ENCODE measurements at places on chromosomes 4 and X.

DNA sequence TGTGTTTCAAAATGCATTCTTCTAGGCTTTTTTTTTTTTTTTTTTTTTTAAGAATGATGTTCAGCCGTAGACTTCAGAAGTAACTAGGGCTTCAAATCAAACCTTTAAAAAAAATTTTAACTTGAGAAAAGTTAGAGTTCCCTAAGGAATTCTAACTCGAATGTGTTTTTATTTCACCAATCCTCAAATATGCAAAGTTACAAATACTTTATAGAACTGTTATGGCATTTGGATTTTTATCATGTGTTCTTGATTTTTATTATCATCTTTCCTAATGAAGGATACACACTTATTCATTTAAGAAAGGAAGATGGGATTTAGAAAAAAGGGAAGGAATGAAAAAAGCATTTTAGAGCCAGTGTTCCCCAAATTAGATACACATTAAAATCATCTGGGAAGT lies 200.6 kb upstream of the LDB2 start:
- no peak for DNase-seq

DNA sequence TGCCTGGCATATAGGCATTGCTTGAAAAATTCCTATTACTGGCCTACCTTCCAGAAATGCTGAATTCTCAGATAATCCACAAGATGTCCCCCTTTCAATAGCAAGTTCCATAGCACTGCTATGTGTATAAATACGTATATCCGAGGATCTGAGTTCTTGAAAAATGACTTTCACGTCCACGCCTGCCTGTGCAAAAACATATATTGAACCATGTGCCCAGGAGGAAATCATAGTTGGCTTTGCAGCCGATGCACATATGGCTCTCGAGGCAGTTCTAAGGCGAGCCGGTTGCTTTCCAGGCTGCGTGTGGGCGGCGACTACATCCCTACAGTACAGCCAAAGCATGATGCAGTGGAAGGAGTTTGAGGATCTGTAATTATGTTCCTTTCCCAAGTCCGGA lies 55.4 kb upstream of the ESX1 start:
- DNase-seq, result no peak

GRCh38 chrX:153692003-153692402 lies 4.3 kb downstream of the SLC6A8 start:
- no peak for DNase-seq

GRCh38 chrX:29071525-29072320 lies 484.5 kb downstream of the IL1RAPL1 start:
- DNase-seq, result no peak

DNA sequence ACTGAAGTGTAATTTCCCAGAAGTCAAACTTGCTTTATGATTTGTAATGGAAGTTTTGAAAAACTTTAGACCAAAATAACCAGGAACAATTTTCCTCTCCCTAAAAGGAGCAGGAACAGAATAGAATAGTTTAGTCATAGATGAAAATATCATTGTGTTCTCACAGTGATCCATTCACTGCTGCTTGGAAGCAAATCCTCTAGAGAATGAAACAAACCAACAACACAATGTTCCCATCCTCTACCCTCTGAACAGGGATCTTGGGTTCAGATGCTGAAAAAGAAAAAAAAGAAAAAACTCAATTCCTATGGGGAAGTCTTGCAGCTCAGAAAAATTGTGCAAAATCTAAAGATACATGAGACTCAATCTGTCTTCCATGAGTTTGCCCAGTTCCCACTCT lies 12.2 kb downstream of the DSPP start:
- no peak for DNase-seq

DNA sequence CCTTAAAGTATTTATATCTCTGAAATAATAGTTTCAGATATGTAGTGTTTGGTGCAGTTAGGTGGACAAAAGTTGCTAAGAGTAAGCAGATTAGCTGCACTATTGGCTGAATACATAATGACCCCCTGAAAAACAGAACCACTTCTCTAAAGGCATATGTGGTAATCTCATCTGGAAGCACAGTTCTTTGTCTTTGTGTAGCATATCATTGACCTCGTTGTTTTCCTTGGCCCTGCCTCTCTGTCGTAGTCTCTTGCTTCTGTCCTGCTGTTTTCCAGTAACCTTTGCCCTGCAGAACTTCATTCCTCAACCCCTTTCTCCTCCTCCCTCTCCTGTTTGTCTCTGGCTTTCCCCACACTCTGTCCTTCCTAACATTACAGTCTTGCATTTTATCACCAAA lies 41.4 kb downstream of the JADE3 start:
- no peak for DNase-seq

DNA sequence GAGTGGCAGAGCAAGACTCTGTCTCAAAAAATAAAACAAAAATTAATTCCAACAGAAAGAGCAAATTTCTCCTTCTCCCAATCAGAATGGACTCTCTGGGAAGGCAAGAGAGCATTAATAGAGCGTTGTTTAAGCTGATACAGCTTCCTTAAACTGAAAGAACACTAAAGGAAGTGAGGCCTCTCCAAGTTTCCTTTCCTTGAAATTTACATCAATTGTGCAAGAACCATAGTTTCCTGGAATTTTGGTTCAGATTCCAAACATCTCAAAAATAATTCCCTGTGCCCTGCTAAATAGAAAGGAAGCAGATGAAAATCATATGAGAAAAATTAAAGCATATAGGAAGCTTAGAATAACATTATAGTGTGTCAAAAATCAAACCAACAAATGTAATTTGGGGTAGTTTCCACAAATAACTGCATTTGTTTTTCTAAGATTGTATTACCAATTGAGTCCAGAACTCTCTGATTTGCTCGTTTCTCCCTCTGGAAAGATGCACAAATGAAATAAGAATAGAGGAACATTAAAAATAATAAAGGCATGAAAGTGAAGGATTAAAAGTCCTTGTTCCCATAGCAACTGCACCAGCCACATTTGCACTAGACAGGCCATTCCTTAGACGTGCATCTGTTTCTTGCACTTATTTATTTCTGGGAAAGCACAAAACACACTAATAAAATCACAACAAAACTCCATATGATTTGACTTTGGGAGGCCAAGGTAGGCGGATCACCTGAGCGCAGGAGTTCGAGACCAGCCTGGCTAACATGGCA lies 3.7 kb upstream of the FAM241A start:
- DNase-seq, result no peak

DNA sequence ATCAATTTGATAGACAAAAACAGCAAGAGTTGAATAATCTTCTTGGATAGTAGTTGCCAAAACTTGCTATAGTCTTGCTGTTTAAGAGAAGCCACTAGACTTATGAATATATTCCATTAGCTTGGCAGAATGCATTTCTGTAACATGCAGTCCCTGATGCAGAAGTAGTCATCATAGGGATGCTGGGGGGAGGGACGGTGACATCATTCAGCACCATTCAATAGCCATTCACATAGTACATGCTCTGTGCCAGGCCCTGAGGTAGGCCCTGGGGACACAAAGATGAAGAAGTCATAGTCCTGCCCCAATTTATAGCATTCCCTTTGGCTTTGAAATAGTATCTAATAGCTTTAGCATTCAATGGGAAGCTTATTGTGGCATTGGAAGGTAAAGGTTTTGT lies 185.5 kb upstream of the AFF2 start:
- DNase-seq, result no peak

DNA sequence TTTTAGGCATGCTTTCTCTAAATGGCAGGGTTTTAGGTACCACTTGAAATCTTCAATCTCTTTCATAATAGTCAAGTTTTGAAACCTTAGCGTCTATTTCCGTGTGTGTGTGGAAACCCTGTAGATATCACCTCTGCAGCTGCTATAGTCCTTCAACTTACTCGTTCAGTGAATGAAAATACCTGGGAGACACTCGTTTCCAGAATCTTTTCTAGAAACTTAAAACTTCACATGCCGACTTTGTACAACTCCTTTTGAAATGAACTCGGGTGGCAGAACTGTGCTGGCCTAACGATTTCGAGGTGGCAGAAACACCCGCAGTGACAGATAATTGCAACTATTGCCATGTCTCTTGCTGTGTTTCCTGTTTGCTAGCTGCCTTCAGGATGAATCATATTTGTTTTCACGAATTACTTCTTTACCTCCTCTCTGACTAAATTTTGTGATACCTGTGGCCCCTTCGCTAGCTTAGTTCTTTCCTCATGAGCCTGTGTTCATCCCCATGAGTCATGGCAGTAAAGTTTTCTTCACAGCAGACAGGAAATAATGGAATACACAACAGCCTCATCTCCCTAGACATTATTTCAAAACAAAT lies 104.7 kb upstream of the SMIM10 start:
- no peak for DNase-seq

DNA sequence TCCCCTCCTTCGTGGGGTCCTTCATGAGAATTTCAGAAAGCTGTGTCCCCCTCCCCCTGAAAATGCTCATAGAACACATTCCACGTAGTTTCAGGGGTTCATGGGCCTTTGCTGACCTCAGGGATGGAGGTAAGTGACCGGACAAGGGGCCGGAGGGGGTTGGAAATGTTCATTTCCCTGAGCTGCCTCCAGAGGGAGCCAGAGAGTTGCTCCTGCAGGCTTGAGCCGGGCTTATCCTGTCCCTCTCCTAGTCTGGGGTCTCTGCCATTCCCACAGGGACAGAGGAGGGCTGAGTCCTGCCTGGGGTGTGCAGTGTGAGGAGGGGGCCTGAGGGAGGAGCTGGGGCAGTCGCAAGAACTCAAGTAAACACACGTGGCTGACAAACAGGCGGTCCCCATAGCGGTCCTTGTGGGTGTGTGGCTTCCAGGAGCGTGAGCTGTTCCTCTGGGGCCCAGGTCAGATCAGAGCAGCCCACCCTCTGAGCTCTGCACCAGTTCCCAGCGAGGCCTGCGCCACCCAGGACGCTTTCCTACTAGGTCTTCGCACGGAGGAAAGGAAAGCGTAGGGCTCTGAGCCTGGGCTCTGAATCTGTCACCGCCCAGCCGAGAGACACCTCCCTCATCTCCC lies 62.5 kb downstream of the WFS1 start:
- no peak for DNase-seq

GRCh38 chr4:119130365-119131065 lies 5.1 kb upstream of the MYOZ2 start:
- DNase-seq, result no peak

DNA sequence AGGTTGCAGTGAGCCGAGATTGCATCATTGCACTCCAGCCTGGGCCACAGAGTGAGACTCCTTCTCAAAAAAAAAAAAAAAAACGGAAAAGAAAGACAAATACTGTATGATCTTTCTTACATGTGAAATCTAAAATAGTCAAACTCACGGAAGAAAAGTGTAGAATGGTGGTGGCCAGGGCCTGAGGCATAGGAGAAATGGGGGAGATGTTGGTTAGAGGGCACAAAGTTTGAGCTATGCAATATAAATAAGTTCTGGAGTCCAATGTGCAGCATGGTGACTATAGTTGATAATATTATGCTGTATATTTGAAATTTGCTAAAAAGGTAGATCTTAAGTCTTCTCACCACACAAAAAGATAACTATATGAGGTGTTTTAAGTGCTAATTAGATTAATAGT lies 1.3 kb upstream of the FGA start:
- no peak for DNase-seq

DNA sequence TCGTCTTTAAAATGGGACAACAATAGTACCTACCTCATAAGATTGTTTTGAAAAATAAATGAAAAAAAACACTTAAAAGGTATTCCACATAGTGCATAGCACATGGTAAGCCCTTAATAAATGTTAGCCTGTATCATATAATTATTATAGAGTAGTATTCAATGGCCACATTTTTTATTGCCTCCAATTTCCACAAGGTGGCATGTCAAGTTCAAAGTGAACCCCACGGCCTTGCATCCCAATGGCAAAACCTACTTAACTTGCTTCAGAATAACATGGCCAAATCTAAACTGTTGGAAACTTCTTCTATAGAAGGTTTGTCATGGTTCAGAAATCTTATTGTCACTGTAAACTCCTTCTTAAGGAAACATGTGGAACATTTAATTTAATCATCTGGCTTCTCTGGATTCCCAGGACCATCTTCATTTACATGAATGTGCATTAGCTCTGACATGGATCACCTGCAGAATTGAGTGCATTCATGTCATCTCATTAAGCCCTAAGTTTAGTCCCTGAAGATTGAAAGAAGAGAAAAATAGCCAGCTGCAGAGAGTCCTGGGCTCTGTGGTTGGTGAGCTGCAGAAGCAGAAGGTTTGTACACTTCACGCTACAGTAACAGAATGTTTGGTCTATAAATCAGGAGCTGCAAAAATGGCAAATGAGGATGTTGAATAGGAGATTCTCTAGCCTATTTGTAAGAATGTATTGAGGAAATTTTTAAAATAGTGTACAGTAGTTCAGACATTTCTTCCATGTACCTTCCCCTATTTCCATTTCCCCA lies 61.0 kb downstream of the ANXA3 start:
- DNase-seq, result no peak

- DNase-seq, result no peak
Measured at GRCh38 chrX:10047631-10048030, 80.5 kb downstream of the CLDN34 start.

- no peak for DNase-seq
Measured at GRCh38 chrX:20711366-20711765, 444.7 kb upstream of the RPS6KA3 start.

GRCh38 chr4:38686682-38687081 lies 22.7 kb downstream of the KLF3 start:
- no peak for DNase-seq

- no peak for DNase-seq
Measured at GRCh38 chrX:30690330-30690729, 37.1 kb downstream of the GK start.

- no peak for DNase-seq
Measured at GRCh38 chrX:154607370-154607769, 11.7 kb downstream of the CTAG1B start.

DNA sequence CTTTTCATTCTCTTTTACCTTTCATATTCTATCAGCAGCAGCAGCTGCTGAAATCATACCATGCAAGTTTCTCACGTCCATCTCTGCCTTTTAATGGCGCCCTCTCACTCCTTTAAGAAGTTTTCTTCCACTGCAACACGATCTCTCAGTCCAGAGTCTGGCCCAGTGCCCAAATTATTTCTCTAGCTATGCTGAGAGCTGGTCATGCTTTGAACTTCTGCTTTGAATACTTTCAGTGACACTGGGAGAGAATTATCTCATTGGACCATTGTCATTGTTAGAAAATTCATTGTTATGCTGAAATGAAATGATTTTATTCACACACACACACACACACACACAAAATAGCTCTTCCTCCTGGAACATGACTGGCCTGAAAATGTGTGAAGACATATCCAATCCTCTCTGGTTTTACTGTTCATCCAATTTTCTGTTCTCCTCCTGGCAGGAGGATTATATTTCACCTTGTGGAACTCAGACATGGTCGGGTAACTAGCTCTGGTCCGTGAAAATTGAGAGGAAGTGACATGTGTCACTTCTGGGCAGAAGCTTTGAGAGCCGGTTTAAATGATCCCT lies 1.3 kb upstream of the PDHA1 start:
- DNase-seq, result no peak

GRCh38 chrX:39613997-39614679 lies 483.6 kb downstream of the BCOR start:
- DNase-seq, result no peak

- DNase-seq, result no peak
Measured at GRCh38 chr4:2836391-2836859, 7.2 kb upstream of the ADD1 start.
